Daoy (cell line): ENCODE measurements at places on chromosomes 2 and 18. TPM values are rescaled to one million over a fixed set of nuclear protein-coding genes. Genes with fewer than 3 reads are reported as not detected.

DNA sequence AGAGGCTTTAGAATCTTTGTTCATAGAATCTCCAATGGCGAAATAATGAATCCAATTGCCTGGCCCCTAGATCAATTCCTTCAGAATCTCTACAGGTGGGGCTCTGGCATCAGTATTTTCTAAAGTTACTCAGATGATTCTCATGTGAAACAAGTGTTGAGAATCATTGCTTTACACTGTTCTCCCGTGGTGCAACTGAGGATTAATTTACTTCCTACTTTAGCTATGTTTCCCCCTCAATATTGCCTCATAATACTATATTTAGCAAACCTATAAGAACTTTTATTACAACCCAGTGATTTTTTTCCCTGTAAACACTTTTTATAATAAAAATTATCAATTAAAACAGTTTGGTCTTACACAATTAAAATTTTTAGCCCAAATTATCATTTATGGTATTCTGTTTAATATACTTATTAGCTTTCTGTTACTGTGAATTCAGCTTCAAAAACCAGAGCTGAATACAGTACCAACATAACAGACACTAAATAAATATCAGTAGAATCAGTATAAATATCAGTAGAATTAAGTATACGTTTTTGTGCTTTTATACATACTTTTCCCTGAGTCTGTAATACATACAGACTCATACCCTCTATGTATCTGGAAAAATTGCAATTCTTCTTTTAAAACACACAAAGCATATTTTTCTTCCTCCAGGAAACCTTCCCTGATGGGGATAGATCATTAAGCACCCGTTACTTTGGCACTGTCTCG lies 20.8 kb downstream of the SLC38A11 start:
- DNase-seq: no peak

Gene PTPRN
- total RNA-seq: 0.21 and 1.3 TPM in 2 replicates

GRCh38 chr18:75875559-75875958 lies 448.1 kb upstream of the SMIM21 start:
- DNase-seq: no peak

Gene SERPINB3
- not detected in 2 replicates for total RNA-seq

GRCh38 chr18:68779169-68779568 lies 18.7 kb upstream of the CCDC102B start:
- no peak for DNase-seq

DNA sequence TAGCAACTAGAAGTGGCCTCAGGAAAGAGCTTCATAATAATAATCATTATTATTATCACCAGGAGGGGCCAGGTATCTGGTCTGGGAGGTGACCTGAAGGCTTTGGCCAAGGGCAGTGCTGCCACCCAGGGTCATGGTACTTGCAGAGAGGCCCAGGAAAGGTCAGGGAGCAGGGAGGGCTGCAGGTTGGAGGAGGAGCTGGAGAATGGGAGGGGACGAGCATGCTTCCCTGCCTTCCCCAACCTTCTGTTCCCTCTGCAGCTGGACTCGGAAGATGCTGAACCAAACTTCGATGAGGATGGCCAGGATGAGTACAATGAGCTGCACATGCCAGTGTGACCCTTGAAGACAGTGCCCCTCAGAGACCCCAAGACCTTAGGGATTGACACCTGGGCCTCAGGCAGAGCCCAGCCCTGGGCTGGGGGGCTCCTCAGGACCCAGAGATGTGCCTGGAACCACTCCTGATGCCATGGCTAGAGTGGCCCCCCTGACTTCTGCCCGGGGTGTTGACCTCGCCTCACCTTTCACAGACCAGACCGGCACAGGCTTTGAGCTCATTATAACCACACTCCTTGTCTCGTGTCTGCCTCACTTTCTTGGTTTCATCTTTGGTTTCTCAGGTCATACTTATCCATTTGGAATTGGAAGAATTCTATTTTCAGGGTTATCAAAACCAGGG lies 14.1 kb downstream of the SLC4A3 start:
- DNase-seq: no peak

Gene NTSR2
- not detected in 2 replicates for total RNA-seq

GRCh38 chr2:158693476-158693875 lies 101.6 kb upstream of the DAPL1 start:
- DNase-seq: no peak

DNA sequence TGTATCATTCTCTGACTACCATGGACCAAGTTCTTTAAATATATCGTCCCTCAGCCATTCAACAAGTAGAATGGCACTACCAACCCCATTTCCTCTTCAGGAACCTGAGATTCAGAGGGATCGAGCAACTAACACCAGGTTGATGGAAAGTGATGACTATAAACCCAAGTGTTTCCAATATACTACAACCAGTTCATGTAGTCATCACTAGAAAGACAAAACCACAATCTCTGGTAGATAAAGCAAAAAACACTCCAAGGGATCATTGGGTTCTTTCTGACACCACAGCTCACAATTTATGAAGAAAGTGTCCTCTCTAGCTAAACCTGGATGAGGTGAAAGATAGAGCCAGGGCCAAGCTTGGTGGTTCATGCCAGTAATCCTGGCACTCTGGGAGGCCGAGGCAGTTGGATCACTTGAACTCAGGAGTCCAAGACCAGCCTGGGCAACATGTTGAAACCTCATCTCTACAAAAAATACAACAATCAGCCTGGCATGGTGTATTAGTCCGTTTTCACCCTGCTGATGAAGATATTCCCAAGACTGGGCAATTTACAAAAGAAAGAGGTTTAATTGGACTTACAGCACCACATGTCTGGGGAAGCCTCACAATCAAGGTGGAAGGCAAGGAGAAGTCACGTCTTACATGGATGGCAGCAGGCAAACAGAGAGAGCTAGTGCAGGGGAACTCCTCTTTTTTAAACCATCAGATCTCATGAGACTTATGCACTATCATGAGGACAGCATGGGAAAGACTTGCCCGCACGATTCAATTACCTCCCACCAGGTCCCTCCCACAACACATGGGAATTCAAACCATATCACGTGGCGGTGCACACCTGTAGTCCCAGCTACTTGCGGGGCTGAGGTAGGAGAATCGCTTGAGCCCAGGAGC lies 2.2 kb downstream of the CD226 start:
- no peak for DNase-seq

- no peak for DNase-seq
Measured at GRCh38 chr2:28054916-28055315, 164.4 kb downstream of the BABAM2 start.
